ENCODE measurements at places on chromosomes 12 and 14. TPM values are rescaled to one million over a fixed set of nuclear protein-coding genes. Genes with fewer than 3 reads are reported as not detected.

DNA sequence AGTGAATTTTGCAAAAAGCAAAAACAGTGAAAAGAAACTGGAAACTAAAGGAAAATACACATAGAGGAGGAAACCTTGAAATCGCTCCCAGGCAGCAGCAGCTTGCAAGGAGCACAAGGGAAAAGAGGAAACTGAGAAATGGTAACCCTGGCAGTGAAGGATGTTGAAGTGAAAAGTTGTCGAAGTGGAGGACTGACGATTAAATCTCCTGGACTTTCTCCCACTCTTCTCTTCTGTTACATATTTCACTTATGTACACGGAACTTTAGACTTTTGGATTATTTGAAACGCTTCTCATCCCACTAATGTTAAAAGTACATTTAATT lies 388.8 kb upstream of the USP15 start:
- H3K27ac ChIP-seq, result no peak overlapping the region
- H3K36me3 ChIP-seq, result no peaks in the 10 kb centered on the region
- no peaks in the 10 kb centered on the region for H3K27me3 ChIP-seq
- no peak overlapping the region for H3K4me3 ChIP-seq
- no peaks in the 10 kb centered on the region for H3K4me1 ChIP-seq

DNA sequence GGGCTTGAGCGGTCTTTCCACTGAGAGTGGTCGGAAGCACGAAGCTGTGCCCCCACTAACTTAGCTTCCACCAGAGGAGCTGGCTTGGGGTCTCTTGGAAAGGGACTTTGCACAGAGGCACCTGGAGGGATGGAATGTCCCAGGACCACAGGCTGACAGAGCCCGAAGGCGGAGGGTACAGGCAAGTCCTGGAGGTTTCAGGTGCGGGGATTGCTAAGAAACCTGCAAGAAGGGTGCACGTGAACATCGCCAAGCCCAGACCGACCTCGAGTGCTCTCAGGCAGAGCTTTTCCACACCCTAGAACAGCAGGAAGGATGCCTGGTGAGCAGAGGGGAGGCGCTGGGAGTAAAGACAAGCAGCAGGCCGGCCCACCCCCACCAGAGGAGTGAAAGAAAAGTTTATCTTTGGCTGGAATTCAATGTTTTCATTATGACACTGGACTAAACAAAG lies 61.6 kb downstream of the SERPINA3 start:
- H3K27ac ChIP-seq, result no peak overlapping the region
- DNase-seq, result no peak
- H3K4me1 ChIP-seq, result no peaks in the 10 kb centered on the region

GRCh38 chr12:54038284-54038870 lies 5.5 kb downstream of the HOXC5 start:
- no peak for DNase-seq
- peaks cover 8% of the 10 kb centered on the region for H3K4me1 ChIP-seq
- H3K27me3 ChIP-seq, result peaks cover 17% of the 10 kb centered on the region
- H3K36me3 ChIP-seq, result no peaks in the 10 kb centered on the region
- no peak overlapping the region for H3K4me3 ChIP-seq

DNA sequence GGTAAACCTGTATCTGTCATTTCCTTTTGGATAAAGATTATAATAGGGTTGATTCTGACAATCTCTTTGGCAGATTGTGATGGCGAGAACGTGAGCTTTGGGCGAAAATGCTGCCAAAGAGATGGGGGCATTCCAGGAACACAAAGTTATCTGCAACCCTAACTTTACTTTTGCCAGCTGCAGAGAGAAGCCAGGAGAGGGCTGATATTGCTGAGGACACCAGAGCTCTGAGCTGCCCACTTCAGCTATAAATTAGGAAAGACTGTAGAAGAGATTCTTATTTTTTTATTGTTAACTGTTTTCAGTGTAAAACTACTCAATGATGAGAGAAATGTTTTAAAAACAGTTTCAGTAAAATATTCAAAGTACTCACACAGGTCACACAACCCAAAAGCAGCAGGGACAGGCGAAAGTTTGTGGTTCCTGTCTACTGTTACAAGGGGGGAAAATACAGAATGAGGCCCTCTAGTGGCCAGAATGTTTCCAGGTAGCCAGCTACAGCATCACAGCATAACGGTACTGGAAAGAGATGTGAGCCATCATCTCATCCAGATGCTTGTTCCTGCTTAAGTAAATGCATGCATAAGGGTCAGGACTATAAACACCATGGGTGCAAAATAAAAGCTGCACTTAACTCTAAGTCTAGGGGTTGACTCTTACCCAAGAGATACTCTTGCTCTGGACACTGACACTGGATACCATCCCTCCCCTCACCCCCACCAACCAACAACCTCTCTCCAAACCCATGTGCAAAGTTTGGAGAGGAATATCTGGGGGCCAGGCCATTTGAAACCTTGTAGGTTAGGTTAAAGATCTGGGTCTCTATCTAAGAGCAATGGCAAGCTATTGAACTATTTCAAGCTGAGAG lies 498.4 kb downstream of the RMST start:
- no peak overlapping the region for H3K4me3 ChIP-seq
- no peak overlapping the region for H3K27ac ChIP-seq
- no peaks in the 10 kb centered on the region for H3K4me1 ChIP-seq
- DNase-seq, result no peak
- no peaks in the 10 kb centered on the region for H3K27me3 ChIP-seq

DNA sequence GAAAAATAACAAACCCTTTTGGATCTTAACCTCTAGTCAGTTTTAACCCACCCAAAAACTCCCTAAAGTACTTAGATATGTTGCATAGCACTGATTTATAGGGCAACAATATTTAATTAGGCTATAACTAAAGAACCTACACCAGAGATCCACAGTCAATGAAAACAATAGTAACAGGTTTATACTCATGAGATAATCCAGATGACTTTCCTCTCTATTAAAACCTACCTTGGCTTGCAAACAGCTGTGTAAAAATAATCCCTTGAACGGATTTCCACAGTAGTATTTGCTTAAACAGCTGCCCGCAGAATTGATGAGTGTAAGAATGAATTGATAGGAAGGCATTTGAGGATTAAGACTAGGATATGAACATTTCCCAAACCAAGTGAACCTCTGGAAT lies 104.3 kb upstream of the PTPRR start:
- H3K27ac ChIP-seq, result no peak overlapping the region
- no peak for DNase-seq
- no peak overlapping the region for H3K4me3 ChIP-seq

DNA sequence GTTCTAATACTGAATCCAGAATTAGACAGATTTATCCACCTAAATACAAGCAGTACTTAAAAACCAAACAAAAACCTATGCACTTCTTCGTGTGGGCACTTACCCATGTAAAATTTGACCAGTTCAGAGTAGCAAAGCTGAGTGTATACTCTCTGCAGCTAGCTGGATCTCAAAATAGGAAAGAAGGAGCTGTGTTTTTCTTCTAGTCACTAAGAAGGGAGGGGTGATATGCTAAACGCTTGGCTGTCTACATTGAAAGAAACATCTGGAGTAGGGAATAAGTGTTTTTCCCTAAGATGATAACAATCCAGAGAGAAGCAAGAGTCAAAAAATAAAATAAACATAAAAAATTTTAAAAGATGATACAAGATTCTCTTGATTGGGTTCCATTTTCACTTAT lies 20.0 kb downstream of the RBMS2 start:
- no peak for DNase-seq
- no peak overlapping the region for H3K27ac ChIP-seq
- H3K4me1 ChIP-seq, result no peaks in the 10 kb centered on the region
- no peak overlapping the region for H3K4me3 ChIP-seq
- H3K36me3 ChIP-seq, result peaks cover 19% of the 10 kb centered on the region

- no peak overlapping the region for H3K27ac ChIP-seq
- DNase-seq, result no peak
- no peaks in the 10 kb centered on the region for H3K36me3 ChIP-seq
These were observed 638.5 kb upstream of the FLRT2 start for GRCh38 chr14:84891404-84891803.

DNA sequence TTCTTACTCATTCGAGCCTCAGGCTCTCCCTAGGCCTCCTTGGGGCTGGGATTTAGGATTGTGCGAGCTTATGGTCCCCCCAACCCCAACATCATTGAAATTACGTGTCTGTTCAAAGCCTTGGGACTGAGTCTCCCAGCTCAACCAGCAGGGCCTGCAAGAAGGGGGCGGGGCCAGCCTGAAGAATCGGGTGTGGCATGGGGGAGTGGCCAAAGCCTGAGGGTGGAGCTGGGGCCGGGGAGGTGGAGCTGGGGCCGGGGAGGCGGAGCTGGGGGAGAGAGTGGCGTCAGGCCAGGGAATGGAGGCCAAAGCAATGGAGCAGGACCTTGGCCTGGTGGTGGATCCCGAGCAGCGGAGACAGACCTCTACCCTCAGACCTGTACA lies 24.3 kb upstream of the HSPB8 start:
- H3K4me3 ChIP-seq, result no peak overlapping the region
- peaks cover 27% of the 10 kb centered on the region for H3K4me1 ChIP-seq
- H3K27me3 ChIP-seq, result no peaks in the 10 kb centered on the region

DNA sequence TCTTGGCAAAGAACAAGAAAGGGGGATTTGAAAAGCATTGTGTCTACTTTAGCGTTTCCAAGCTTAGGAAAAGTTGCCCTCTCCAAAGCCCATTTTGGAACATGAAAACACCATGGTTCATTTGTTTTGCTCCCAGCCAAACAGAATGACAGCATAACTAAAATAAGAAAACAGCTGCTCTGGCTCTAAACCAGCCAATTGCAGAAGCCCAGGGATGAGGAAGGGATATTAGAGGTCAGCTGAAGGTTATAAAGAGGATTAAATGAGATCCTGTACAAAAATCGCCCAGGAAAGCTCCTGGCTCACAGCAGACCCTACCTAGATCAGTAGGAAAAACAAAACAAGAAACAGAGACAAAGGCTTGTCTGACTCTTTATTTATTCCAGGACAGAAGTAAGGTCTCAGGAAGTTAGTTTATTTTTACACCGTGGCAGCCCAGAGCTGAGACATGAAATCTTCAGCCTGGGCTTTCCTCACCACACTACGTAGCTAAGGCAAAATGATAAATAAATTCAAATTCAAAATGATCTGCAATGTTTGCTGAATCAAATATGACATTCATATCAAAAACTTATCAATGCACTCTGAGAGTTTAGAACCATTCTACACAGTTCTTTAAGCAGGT lies 25.9 kb downstream of the SPX start:
- H3K27ac ChIP-seq, result peak overlapping the region; percentile 77
- H3K4me1 ChIP-seq, result peaks cover 3% of the 10 kb centered on the region
- H3K27me3 ChIP-seq, result no peaks in the 10 kb centered on the region
- DNase-seq, result no peak
- H3K36me3 ChIP-seq, result no peaks in the 10 kb centered on the region
- H3K4me3 ChIP-seq, result no peak overlapping the region

DNA sequence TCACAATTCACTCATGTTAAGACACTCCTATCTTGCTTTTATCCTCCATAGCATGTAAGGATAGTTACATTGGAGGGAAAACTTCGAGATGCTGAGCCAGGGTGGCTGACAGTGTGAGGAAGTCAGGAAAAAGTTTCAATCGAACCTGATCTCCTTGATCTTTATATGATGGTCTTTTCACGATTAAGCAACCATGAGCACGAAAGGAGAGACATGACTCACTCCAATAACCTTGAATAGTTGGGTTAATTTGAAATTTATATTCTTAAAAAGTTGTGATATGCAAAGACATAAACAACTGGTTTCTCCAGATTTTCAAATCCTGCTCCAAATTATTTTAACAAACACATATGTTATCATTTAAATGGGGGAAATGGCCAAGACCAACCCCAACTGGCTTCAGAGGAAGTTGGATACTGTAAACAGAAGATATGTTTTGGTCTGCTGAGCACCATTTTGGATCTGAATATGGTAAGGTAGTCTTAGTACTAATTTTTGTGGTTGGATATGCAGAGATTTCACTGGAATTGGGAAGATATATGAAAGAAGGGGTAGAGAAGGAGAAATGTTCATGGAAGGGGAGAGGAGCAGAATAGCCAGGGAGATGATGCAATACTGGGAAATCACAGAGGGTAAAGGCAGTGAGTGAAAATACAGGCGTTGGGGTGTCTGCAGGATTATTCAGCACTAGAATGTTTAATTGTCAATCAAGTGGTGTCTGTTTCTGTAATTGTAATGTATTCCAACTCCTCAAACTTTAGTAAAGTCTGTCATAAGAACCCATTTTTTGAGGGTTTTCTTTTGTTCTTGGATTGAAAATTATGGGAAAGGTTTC lies 185.2 kb upstream of the SLC38A2 start:
- H3K27ac ChIP-seq, result no peak overlapping the region
- H3K4me1 ChIP-seq, result peaks cover 3% of the 10 kb centered on the region
- DNase-seq, result no peak
- H3K27me3 ChIP-seq, result no peaks in the 10 kb centered on the region

GRCh38 chr14:54207075-54207474 lies 189.7 kb upstream of the CDKN3 start:
- no peaks in the 10 kb centered on the region for H3K36me3 ChIP-seq
- H3K27ac ChIP-seq, result no peak overlapping the region
- H3K4me3 ChIP-seq, result no peak overlapping the region

- DNase-seq, result no peak
- H3K27ac ChIP-seq, result no peak overlapping the region
- H3K4me1 ChIP-seq, result peaks cover 32% of the 10 kb centered on the region
- no peaks in the 10 kb centered on the region for H3K36me3 ChIP-seq
- no peaks in the 10 kb centered on the region for H3K27me3 ChIP-seq
- no peak overlapping the region for H3K4me3 ChIP-seq
These were observed 164.6 kb downstream of the GCH1 start for GRCh38 chr14:54738009-54738408.

GRCh38 chr14:102063808-102064429 lies 22.9 kb downstream of the HSP90AA1 start:
- no peaks in the 10 kb centered on the region for H3K27me3 ChIP-seq
- H3K4me1 ChIP-seq, result peaks cover 15% of the 10 kb centered on the region
- H3K36me3 ChIP-seq, result no peaks in the 10 kb centered on the region
- no peak for DNase-seq

The CLECL1 gene
- 0.25 TPM for polyA plus RNA-seq

The PTPRO gene
- 0.29 TPM for polyA plus RNA-seq

The ASB2 gene
- polyA plus RNA-seq, result 374 TPM

The EML1 gene
- 9.1 TPM for polyA plus RNA-seq

The AGAP2 gene
- polyA plus RNA-seq, result 5.3 TPM
